Bone marrow (tissue), 2 donors: ENCODE measurements at places on chromosomes 11 and 22.

- no peak for DNase-seq
These were observed 15.5 kb downstream of the DCPS start for GRCh38 chr11:126319374-126319740.

DNA sequence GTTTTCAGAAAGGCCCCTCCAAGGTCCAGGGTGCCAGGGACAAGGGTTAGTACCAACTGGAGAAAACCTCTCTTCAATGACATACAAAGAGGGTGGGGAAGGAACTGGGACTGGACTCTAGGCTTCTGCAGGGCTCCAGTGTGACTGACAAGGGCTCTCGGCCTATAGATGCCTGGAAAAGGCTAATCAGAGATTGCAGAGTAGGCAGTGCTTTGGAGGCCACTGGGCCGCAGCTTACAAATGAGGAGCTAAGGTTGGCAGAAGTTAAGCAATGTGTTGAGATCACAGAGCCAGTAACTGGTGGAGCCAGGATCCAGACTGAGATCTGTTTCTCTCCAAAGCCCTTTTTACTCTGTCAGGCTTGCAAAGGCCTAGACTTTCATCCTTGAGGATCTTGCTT, 7.4 kb upstream of the DGKZ start:
- DNase-seq = no peak

- no peak for DNase-seq
These were observed 47.1 kb upstream of the EED start for GRCh38 chr11:86197448-86197847.

DNA sequence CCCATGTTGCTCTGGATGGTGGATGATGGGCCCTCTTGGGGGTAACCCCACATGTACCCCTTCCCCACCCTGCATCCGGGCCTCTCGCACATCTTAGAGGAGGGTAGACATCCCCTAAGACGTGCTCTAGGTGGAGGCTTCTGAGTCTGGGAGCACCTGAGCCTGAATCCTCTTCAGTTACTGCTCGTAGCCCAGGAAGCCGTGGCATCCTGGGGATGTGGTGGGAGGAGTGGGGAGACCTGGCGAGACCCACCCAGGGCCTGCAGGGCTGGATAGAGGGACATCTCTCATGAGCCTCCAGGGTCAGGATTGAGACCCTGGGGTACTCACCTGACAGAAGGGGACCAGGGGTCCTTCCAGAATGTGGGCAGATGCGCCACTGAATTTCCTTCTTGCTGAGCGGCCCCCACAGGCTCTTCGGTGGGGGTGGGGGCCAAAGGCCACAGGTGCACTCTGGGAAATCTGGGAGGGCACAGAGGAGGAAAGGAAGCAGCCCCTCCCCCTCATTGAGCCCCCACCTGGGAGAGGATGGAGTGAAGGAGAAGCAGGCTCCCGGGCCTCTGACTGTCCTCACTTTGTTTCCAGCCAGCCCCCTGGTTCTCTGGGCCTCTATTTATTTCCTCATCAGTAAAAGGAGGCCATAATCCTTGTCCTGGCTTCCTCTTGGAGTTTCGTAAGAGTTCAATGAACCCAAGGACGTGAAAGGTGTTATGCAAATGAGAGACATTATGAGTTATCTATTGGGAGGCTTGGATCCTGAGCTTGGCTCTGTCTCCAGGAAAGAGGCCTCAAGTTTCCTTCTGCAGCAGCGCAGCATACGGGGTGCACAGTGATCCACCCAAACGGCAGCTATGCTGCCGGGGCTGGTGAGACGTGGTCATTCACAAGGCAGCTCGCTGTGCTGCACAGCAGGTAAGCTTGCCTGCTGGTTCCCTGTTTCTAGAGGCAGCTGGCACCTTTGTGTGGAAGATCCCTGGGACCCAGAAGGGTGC, 31.2 kb downstream of the KCNJ4 start:
- no peak for DNase-seq

- DNase-seq = no peak
These were observed 13.7 kb upstream of the DEPDC7 start for GRCh38 chr11:33001751-33002542.
